Activated naive CD4-positive, alpha-beta T cell treated with anti-CD3 and anti-CD28 coated beads, Interleukin-2, amount 10 ng/mL, durations not matched to agents 5 hours and 36 hours (primary cell): ENCODE measurements at places on chromosomes 13 and 19. TPM values are rescaled to one million over a fixed set of nuclear protein-coding genes. Genes with fewer than 3 reads are reported as not detected.

Gene PDX1
- not detected for total RNA-seq

Gene CYP2F1
- not detected for total RNA-seq

Gene CARD8
- total RNA-seq, result 232 TPM

Gene BLVRB
- total RNA-seq, result 14.6 TPM

Gene CHST8
- total RNA-seq, result not detected

Gene ZNF154
- 2.2 TPM for total RNA-seq

Gene NECTIN2
- not detected for total RNA-seq

Gene UBE2L5
- not detected for total RNA-seq

Gene MED26
- 14.1 TPM for total RNA-seq

Gene MYH14
- not detected for total RNA-seq

Gene ATXN8OS
- not detected for total RNA-seq

Gene TNFSF11
- 0.55 TPM for total RNA-seq

Gene YIF1B
- 54.9 TPM for total RNA-seq

Gene GAPDHS
- total RNA-seq, result not detected

Gene FXYD5
- total RNA-seq, result 732 TPM

Gene GTF2F1
- 70.0 TPM for total RNA-seq

Gene IL12RB1
- 74.1 TPM for total RNA-seq

Gene ANGPTL4
- 0.75 TPM for total RNA-seq

Gene MBD3L3
- not detected for total RNA-seq

Gene PALM3
- not detected for total RNA-seq

Gene CDC42EP5
- not detected for total RNA-seq

Gene ZGLP1
- 1.4 TPM for total RNA-seq

Gene C1QTNF9
- total RNA-seq, result not detected

Gene NMRK2
- total RNA-seq, result not detected

Gene PSG2
- total RNA-seq, result not detected

Gene MUC16
- not detected for total RNA-seq

Gene PPP1R37
- total RNA-seq, result 21.6 TPM

Gene OLFM2
- total RNA-seq, result 20.2 TPM
